ENCODE measurements at places on chromosomes 13 and 19.

GRCh38 chr13:99312493-99312883 is 5.3 kb upstream of the GPR183 start:
- no peak for DNase-seq

DNA sequence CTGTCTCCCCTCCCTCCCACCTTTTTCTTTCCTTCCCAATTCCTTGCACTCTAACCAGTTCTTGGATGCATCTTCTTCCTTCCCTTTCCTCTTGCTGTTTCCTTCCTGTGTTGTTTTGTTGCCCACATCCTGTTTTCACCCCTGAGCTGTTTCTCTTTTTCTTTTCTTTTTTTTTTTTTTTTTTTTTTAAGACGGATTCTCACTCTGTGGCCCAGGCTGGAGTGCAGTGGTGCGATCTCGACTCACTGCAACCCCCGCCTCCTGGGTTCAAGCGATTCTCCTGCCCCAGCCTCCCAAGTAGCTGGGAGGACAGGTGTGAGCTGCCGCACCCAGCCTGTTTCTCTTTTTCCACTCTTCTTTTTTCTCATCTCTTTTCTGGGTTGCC is 6.9 kb downstream of the MYADM start:
- DNase-seq = no peak

DNA sequence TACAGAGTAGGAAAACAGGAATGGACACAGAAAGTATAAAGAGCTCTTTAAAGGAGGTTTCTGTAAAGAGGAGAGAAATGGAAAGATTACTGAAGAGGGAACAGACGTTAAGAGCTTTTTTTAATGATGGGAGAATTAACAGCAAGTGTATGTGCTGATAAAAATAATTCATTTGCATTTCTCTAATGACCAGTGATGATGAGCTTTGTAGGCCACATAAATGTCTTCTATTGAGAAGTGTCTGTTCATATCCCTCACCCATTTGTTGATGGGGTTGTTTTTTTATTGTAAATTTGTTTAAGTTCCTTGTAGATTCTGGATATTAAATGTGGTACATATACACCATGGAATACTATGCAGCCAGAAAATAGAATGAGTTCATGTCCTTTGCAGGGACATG is 40.0 kb downstream of the MYO16 start:
- no peak for DNase-seq

DNA sequence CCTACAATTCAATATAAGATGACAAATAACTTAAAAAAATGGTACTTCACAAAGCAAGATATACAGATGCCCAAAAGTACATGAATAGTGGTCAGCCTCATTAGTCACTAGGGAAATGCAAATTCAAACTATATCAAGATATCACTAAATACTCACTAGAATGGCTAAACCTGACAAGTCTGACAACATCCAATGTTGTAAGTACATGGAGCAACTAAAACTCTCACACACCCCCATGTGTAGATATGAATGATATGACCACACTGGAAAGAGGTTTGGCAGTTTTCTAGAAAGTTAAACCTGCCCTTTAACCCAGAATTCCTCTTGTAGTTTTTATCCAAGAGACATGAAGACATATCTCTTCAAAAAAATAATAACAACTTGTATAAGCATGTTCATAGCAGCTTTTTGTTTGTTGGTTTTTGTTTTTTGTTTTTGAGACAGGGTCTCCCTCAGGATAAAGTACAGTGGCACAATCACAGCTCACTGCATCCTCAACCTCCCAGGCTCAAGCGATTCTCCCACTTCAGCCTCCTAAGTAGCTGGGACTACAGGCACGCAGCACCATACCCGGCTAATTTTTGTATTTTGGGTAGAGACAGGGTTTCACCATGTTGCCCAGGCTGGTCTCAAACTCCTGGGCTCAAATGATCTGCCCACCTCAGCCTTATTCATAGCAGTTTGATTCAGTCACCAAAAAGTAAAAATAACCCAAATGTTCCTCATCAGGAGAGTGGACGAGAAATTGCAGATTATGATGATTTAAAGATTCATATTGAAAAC is 55.1 kb downstream of the RFX2 start:
- DNase-seq = no peak

GRCh38 chr13:42153199-42154113 is 105.0 kb downstream of the DGKH start:
- DNase-seq = no peak

DNA sequence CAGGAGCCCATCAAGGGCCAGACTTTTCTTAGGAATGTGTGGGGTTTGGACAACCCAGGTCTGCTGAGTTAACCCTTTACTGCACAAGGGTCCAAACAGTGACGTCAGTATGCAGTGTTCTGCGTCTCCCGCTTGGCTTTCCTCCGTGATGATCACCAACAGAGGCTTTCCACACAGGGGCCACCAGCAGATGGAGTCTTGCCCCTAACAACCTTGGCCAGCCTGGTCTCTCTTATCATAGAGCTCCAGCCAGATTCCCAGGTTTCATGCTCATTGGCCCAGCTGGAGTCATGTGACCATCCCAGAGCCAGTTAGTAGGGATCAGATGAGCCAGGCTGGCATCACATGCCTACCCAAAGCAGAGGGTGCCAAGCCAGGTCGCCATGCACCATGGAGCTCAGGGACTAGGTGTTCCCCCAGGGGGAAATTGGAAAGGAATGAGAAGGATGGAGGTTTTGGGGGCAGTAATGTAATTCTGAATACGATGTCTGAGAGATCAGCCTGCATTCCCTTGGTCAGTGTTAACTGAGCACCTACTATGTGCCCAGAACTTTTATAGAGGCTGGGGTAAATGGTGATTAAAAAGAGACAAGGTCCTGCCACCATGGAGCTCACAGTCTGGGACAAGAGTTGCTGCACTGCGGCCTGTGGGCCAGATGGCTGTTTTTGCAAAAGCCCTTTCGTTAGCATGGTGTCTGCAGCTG is 61.2 kb downstream of the MYH14 start:
- no peak for DNase-seq

DNA sequence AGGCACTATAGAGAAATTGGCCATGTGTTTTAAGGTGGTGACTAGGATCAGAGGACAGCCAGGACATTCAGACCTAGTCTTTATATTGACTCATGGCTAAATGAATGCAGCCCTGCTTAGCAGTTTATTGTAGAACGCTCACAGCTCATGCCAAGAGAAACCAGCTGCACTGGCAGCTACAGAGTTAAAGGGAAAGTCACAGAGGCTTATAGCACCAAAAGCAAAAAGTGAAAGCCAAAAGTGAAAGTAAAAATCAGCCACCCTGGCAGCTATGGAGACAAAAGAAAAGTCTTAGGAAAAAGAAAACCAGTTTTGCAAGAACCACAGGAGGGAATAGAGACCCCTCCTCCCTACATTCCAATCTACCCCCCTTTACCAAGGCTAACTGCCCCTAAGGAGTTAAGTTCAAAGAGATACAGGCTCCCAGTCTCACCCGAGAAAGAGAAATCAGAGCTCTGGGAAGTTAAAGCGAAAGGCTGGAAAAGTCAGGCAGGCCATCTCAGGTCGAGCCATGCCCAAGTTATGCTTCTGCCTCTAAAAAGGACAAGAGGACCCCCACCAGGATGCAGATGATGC is 99.0 kb downstream of the ZNF429 start:
- peak; percentile 81 for DNase-seq

- no peak for DNase-seq
These were observed 151.9 kb downstream of the LACC1 start for GRCh38 chr13:44031555-44031954.

DNA sequence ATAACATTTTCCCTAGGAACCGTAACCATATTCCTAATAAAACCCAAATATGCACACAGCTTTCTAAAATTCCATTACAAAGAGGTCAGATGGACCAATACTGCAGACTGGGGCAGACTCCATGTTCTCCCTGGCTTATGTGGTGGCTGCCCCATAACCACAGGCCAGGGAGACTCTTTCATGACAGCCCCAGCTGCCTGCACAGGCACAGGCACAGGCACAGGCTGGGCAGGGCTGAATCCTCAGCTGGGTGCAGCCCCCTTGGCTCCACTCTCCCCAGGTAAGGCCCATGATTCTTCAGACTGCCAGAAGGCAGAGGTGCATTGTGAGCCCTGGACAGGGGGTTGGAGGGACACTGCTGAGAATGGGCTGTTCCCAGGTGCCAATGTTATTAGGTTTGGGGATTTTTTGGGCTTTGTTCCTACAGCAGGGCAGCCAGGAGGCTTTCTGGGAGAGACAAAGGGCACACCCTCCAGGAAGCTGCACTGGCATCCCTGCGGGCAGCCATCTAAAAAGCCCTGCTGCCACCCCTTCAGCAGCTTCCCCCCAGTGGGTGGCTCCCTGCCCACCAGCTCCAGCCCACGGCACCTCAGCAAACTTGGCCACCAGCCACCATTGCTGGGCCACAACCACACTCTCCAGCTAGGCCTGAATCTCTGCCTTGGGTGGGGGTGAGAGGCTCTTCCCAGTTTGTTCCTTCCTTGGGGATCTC is 20.0 kb downstream of the DOCK9 start:
- no peak for DNase-seq

GRCh38 chr13:60000081-60000480 is 163.6 kb downstream of the DIAPH3 start:
- no peak for DNase-seq

GRCh38 chr19:5681391-5682106 is 722 bp downstream of the HSD11B1L start:
- DNase-seq = peak; percentile 8

DNA sequence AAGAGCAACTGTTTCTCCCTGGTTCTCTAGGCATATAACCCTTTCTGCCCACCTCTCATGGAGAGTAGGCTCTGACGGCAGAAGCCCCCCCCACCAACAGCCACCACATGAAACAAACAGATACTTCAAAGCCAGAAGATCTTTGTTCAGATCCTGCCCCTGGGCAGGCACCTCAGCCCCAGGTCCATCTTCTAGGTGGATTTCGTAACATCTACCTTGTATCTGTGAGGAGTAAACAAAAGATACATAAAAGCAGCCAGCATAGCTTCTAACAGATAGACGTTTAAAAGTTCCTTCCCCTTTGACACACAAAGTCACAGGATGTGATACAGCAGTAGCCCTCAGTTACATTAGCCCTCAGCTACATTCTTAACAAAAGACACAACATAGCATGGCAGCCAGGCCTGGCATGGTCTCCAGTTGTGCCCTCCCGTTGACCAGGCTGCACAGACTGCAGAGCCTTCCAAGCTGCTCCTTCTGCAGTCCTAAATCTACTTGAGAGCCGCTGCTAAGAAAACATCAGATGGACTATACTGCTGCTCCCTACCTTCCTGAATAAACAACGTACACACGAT is 35.4 kb downstream of the BRD4 start:
- DNase-seq = no peak

- DNase-seq = peak; percentile 62
These were observed at the start of gene AZU1 for GRCh38 chr19:827710-828321. TSS of gene AZU1 (plus strand) at chr19:827837. CDS start at chr19:827847, 10 bp downstream.

DNA sequence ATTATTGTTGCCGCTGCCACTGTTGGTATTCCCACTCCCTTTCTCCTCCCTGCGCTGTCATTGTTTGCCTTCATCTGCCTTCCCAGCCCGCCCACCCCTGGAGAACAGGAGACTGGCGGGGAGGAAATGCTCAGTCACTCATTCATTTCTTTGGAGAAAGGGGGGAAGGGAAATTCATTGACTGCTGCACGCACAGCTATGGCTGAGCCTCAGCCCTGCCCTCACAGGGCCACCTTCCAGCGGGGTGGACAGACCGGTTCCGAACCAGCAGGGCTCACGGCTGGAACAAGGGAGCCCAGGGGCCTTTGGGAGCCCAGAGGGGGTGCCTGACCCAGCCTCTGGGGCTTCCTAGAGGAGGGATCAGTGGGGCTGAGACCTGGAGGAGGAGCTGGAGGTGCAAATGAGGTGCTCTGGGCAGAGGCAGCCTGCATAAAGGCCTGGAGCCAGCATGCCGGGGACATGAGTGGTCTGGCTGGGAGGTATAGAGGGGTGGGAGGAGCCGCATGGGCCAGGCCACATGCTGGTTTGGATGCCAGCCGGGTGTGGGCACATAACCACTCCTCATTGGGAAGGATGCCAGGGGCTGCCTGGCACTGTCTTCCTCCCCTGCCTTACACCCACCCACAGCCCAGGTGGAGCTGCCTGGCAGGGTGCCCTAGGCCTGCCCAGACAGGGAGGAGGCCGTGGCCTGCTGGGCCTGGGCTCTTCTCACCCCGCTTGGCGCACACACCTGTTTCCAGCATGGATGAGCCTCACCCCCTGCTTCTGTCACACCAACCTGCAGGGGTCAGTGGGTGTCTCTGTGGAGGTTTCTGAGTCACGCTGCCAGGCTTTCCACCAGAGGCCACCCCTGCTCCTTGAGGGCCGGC is 26.8 kb downstream of the PPP5C start:
- DNase-seq = peak; percentile 99

GRCh38 chr19:17847538-17848366 is at the start of gene JAK3:
TSS of gene JAK3 (minus strand) at chr19:17847982. CDS start at chr19:17844417, 3,565 bp downstream.
- DNase-seq = peak; percentile 52

DNA sequence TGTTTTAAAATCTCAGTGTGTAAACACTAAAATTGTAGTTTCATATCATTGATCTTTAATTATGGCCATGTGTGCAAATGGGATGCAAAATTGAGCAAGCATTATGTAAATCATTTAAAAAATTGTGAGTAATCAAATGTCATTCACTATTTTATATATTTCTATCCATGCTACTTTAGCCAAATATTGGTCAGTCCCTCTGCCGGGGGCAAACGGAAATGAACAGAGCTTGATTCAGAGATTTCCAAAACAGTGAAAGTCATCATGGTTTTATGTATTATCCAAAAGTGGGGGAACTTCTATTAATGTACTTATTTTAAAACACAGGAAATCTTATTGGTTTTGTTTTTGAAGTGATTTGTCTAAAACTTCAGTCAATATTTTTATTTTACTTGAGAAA is 219.1 kb downstream of the IRS2 start:
- no peak for DNase-seq

GRCh38 chr19:54152878-54153524 is 6.5 kb downstream of the LENG1 start:
- DNase-seq = no peak

- no peak for DNase-seq
These were observed 43.5 kb downstream of the PIN1 start for GRCh38 chr19:9878511-9879196.

GRCh38 chr19:38172001-38172400 is 52.0 kb downstream of the DPF1 start:
- no peak for DNase-seq

DNA sequence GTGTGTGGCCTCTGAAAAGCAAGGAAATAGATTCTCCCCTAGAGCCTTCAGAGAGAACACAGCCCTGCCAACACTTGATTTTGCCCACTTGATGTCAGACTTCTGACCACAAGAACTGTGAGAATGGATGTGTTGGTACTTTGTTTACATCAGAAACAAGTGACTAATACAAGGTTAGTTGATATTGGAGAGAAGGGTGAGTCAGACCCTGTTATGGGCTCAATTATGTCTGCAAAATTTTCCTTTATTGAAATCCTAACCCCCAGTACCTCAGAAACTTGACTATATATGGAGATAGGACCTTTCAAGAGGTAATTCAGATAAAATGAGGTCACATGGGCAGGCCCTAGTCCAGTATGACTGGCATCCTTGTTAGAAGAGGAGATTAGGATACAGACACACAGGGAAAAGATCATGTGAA is 226.7 kb downstream of the RFC3 start:
- no peak for DNase-seq
